ENCODE measurements at places on chromosomes 12 and 14. TPM values are rescaled to one million over a fixed set of nuclear protein-coding genes. Genes with fewer than 3 reads are reported as not detected.

The OR11G2 gene
- not detected for total RNA-seq

DNA sequence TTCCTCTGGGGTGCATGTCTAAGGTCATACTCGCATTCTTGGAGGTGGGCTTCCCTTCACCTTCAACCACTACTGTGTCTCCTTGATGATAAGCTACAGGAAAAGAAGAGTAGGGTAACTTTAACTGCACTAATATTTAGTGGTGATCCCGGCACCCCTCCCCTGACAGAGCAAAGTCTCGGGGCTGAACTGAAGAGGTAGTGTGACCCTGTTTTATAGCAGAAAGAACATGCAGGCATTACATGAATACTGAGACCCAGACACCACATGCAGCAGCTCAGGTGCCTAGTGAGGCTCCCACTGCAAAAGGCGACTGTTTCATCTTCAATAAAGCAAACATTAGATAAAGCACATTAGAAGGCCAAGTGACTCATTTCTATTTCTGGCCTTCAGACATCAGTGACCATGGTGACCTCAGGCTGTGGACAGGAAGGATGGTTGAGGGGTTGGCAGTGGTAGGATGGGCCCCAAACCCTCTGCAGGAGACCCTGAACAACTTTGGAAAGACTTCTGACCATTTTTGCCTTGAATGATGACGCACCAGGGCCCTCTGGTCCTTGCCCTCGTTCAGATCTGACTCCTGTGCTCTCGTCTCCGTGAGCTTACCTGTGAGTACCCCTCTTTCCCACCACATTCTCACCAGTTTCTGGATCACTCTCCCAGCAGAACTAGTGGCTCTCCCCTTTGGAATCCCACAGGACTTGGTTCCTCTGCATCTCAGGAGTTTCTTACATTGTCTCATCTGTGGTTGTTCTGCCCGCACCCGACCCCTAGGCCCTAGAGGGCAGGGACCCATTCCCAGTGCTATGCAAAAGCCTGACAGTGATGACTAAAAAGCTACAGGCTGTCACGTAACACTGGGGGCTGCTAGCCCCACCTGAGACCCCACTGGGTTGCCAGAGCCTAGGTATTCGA is 23.8 kb upstream of the JPH4 start:
- no peak for DNase-seq

The LHX5 gene
- total RNA-seq: 0.24 TPM

The LALBA gene
- total RNA-seq: not detected

Measured in foreskin keratinocyte (primary cell).